ENCODE measurements at places on chromosomes 1 and 21.

GRCh38 chr1:160978510-160978927 is 23.9 kb upstream of the ITLN2 start:
- DNase-seq, result no peak

DNA sequence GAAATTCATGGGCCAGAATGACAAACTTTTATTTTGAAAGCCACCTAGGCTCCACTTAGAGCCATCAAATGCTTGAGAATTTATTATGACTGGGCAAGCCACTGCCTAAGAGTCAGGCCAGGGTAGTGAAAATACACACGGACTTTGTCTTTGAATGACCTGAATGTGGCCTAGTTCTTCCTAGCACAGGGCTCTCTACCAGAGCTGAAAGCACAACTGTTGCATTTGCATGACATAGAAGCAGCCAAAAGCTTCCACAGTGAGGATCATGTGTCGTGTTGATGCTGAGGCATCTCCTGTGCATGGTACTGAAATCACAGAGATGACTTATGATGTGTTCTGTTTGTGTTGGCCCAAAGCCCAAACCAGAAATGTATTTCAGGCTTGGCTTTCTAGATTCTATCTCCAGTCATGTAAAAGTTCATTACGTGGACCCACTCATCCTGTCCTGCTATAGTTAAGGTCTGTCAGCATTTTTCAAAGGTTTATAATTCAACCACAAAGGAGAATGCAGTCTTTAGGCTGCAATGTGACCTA is 164.0 kb upstream of the UBE2U start:
- no peak for DNase-seq

DNA sequence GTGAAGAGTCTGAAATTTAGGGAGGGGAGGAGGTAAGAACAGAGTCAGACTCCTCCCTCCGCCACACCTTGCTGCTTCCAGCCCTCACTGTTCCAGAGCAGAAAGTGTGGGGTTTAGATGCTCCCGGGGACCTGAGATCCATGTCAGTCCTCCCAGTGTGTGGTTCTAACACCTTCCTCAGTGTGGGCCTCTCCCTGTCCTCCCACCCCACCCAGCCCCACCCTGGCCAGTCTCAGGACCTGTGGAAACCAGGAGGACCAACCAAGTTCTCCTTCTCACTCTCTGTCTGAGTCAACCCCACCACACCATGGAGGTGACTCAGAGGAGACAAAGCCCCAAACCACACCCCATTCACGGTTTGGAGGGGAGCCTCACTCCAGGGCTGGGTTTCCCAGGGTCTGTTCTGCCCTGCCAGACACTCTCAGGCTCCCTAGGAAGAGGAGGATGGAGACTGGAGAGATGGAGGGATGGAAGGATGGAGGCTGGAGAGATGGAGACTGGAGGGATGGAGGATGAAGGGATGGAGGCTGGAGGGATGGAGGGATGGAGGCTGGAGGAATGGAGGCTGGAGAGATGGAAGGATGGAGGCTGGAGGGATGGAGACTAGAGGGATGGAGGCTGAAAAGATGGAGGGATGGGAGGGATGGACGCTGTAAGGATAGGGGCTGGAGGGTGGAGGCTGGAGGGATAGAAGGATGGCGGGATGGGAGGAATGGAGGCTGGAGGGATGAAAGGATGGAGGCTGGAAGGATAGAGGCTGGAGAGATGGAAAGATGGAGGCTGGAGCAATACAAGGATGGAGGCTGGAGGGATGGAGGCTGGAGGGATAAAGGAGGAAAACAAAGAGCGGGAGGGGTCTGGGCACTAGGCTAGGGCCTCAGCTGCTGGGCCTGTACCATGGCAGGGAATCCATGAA is 100.9 kb upstream of the RUNX3 start:
- no peak for DNase-seq

GRCh38 chr1:178529364-178530036 is 16.6 kb downstream of the TEX35 start:
- no peak for DNase-seq
